ENCODE measurements at places on chromosomes 16 and 17.

GRCh38 chr16:53863861-53864260, 159.9 kb downstream of the FTO start:
- DNase-seq = no peak

GRCh38 chr17:83199500-83200201, 120.2 kb downstream of the METRNL start:
- peak; percentile 60 for DNase-seq

- no peak for DNase-seq
Observed at GRCh38 chr16:9351841-9352434, 260.5 kb downstream of the HAPSTR1 start.

- DNase-seq = no peak
Observed at GRCh38 chr17:72373910-72374741, 253.3 kb downstream of the SOX9 start.

DNA sequence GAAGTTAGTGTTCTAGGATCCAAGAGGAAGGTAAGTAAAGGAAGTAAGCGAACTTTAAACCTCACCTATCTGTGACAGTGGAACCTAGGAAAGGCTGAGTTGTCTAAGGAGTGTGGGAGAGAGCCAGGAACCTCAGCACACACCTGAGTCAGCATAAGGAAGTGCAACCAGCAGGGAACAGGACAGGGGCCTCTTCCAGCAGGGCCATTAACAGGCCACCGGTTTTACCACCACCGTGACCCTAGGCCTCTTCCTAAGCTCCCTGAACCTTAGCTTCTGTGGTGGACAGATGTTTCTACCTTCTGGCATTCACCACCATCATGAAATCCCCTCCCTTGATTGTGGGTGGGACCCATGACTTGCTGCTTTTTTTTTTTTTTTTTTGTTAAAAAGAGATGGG, 26.7 kb upstream of the GPATCH8 start:
- DNase-seq = no peak

DNA sequence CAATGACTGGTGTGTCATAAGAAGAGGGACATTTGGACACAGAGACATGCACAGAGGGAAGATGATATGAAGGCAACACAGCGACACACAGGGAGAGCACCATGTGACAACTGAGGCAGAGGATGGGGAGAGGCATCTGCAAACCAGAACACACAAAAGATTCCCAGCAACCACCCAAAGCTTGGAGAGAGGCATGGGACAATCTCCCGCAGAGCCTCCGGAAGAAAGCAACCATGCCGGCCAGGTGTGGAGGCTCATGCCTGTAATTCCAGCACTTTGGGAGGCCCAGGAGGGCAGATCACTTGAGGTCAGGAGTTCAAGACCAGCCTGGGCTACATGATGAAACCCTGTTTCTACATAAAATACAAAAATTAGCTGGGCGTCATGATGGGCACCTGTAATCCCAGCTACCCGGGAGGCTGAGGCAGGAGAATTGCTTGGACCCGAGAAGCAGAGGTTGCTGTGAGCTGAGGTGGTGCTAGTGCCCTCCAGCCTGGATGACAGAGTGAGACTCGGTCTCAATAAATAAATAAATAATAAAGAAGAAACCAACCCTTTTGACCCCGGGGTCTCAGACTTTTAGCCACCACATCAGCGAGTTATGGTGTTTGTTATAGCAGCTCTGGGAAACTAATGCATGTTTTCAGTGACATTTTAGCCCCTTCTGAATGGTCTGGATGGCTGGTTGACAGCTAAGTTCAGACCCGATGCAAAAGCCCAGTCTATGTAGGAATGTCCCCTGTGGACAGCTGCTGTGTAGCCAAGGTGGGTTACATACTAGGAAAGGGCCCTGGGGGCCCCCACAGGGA, 13.8 kb upstream of the PLCG2 start:
- no peak for DNase-seq

- DNase-seq = no peak
Observed at GRCh38 chr16:89164436-89164835, 7.1 kb upstream of the CDH15 start.

- no peak for DNase-seq
Observed at GRCh38 chr17:60524463-60525327, 1.3 kb downstream of the APPBP2 start.

- DNase-seq = no peak
Observed at GRCh38 chr17:17768424-17769088, 68.2 kb downstream of the SREBF1 start.

GRCh38 chr17:22266231-22266630, 573.9 kb downstream of the KCNJ18 start:
- no peak for DNase-seq

DNA sequence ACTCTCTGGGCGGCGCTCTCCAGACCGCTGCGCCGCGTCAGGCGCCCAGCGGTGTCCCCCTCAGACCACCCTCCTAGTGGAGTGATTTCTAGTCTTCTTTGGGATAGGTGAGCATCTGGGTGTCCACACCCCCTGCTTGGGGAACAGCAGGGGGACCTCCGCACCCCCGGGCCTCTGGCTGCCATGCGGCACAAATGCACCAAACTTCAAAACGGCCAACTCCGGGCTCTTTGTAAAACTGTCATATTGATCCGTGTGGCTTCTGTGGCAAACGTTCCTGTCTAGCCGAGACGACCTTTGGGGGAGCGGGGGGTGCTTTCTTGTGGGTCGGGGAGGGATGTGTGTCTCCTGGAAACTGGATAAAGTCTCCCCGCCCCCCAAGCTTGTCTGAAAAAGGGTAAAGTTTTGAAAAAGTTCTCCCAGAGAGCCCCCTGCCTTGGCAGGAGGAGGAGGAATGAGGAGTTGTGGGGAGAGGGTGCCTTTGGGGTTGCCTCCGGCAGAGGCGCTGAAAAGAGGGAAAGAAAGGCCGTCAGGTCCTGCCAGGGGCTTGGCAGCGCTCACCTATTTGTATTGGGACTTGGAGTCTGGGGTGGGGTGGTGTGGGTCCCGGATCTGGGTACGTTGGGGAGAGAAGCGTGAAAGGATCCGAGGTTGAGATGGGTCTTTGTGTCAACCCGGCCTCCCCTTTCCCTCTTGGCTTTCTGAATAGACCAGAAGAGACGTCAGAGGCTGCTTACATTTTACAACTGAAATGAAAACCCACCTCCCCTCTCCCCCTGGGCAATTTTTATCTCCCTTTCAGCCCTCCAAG, 2.2 kb upstream of the CHD3 start:
- peak; percentile 58 for DNase-seq

DNA sequence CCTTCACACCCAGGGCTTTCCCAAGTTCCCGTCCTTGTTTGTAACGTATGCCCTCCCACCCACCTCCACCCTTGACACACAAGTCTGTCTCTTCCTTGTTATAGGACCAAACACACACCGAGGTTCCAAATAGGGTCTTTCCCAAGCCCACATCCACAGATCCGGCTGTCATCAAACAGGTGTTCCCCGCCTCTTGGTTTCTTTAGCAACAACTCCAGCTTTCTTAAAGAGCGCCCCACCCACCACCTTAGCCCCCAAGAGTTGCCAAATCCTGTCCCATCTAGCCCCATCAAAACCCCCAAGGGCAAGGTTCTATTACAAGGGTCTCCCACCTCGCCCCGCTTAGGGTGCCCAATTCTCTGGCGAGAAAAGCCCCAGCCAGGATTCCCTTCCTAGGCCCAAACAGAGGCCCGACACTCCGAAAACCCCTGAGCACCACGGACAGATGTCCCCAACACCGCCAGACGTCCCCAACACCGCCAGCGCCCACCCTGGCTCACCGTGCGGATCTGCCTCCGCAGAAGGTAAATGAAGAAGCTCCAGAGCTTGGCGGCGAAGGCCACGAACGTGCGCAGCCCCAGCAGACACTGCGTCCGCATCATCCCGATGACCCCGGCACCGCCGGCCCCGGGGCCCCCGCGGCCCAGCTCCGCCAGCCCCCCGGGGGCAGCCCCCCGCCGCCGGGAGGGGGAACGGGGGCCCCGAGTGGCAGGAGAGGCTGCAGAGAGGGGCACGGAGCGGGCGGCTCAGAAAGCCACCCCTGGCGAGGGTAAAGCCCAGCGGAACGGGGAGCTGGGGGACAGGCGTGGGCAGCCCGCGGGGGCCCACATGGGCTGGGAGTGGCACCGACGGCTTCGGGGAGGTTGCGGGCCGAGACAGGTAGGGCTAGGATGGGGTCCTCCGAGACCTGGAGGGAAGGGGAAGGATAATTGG, 573 bp downstream of the CTDNEP1 start:
- DNase-seq = no peak

GRCh38 chr16:53989597-53989996, 285.6 kb downstream of the FTO start:
- DNase-seq = no peak

- DNase-seq = no peak
Observed at GRCh38 chr16:48335961-48336360, 49.3 kb downstream of the SIAH1 start.

GRCh38 chr17:48161127-48161905, 53.8 kb downstream of the SNX11 start:
- DNase-seq = no peak

All from stimulated activated CD4-positive, alpha-beta T cell treated with anti-CD3 and anti-CD28 coated beads, Interleukin-2, amount 100 ng/mL, for 24 hours (primary cell).